ENCODE measurements at places on chromosomes 1 and 21. TPM values are rescaled to one million over a fixed set of nuclear protein-coding genes. Genes with fewer than 3 reads are reported as not detected.

Gene SNRNP40
- total RNA-seq: 57.5 TPM

Gene PADI4
- not detected for total RNA-seq

Gene OPRD1
- total RNA-seq: not detected

Gene SPEN
- 14.4 TPM for total RNA-seq

Gene KCNN3
- total RNA-seq: 0.07 TPM

Gene FNDC5
- not detected for total RNA-seq

Gene LENEP
- 0.92 TPM for total RNA-seq

Gene HOOK1
- 7.1 TPM for total RNA-seq

Gene C1orf74
- 13.6 TPM for total RNA-seq

Gene TAL1
- total RNA-seq: not detected

Gene AJAP1
- total RNA-seq: 0.56 TPM

Gene ITSN1
- total RNA-seq: 15.9 TPM

Gene CYP4Z1
- total RNA-seq: not detected

Gene F13B
- total RNA-seq: not detected

Gene CYP4A11
- not detected for total RNA-seq

Gene WDR47
- total RNA-seq: 16.2 TPM
